ENCODE measurements at places on chromosomes 7 and 10.
A peak's percentile ranks its signal among the peaks of the same experiment; 100 is the strongest.

DNA sequence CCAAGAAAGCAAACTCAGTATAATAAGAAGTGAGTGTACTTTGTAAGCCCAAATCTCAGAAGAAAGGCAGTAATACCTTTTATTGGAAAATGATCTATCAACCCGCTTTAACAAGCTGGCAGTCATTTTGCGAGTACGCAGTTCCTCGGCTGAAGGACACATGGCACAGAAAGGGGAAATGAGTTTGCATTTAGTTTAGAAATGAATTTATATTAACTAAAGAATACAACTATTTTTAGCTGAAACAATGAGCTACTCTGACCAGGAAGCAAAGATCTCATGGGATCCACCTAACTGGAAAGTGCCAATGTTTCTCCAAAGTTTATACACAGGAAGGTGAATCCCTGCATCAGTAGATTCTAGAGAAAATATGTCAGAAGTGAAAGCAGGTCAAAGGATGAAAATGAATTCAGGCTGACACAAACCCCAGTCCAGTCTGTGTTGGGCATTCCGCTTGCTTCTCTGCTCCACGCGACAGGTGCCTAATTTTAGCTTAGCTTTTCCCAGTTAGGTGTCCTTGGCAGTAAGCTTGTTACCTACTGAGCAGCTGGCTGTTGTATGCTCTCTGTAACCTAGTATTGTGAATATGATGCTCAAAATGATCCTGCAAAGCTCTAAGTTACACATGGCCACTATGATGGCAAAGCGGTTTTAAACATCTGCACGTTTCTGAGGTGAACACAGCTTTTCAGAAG is 112.8 kb downstream of the LARP4B start:
- DNase-seq = no peak

- no peak for DNase-seq
Observed at GRCh38 chr7:114786455-114786854, 135.4 kb upstream of the MDFIC start.

DNA sequence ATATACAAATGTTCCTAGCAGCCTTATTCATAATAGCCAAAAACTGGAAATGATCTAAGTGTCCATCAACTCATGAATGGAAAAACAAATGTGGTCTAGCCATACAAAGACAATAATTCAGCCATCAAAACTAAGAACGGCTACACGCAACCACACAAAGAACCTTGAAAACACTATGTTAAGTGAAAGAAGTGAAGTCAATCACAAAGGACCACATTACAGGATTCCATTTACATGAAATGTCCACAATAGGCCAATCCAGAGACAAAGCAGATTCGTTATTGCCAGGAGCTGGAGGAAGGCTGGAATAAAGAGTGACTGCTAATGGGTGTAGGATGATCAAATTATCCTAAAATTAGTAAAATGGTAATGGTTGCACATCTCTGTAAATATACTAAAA is 21.1 kb downstream of the MKRN1 start:
- DNase-seq = no peak

DNA sequence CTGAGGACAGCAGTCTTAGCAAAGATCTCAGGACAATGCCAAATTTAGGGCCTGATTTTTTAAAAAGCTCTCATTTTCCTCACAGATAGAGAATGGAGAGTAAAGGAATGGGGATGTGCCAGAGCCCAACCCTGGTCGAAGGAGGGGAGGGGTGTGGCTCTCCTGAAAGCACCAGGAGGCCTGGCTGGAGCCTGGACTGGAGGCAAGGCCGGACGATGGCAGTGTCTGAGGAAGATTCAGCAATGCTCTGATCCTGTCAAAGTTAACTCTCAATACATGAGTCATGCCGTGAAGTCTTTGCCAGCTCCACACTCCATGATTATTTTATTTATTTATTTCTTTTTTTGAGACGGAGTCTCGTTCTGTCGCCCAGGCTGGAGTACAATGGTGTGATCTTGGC is 108.3 kb downstream of the UPF2 start:
- DNase-seq = no peak

DNA sequence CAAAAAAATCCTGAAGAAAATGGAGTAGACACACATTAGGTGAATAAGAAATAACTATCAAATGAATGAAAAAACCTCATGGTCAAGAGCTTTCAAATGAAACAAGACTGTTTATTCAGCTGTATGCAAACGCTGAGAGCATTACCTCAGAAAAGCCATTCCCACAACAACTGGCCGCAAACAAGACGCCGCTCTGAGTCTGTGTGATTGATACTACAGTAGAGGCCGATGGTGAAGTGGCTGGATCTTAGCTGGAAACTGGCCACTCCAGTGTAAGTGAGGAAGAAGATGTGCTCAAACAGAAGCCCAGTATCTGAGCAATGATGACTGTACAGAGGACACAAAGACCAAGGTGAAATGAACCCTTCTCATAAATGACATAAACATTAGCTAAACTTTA is 252.4 kb upstream of the GHITM start:
- peak; percentile 39 for DNase-seq

DNA sequence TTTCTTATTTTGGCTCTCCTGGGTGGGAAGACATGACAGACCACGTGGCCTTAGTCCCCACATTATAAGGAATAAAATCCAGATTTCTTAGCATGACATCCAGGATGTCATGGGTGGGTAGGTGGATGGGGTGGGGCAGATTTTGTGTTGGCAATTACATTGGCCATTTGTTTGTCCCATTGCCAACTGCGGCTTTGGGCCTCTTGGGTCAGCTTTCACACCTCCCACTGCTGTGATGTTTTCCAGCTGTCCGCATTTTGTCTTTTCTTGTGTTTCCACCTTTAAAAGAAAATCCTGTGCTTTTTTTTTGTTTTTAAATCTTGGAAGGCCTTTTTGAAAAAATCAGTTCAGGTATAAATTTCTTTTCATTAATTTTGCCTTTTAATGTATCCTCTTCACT is 237.0 kb downstream of the SDK1 start:
- DNase-seq = no peak

GRCh38 chr7:2843191-2843685 is 870 bp downstream of the GNA12 start:
- no peak for DNase-seq

GRCh38 chr7:152574892-152575548 is 100.9 kb downstream of the XRCC2 start:
- DNase-seq = peak; percentile 2

DNA sequence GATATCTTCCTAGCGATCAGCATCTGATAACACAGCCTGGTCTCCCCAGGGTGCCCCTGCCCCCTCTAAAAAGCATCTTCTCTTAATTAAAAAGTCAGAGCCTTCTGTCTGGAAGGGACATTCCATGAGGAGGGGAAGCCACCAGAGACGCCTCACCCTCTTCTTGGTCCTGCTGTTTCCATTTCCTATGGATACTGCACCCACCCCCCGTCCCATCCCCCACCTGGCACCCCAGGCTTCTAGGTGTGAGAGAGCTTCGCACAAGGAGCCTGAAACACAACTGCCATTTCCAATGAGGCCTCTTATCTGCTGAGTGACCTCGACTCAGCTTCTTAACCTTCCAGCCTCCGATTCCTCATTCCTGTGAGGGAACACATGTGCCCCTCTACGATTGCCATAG is 51.4 kb downstream of the COL13A1 start:
- no peak for DNase-seq

DNA sequence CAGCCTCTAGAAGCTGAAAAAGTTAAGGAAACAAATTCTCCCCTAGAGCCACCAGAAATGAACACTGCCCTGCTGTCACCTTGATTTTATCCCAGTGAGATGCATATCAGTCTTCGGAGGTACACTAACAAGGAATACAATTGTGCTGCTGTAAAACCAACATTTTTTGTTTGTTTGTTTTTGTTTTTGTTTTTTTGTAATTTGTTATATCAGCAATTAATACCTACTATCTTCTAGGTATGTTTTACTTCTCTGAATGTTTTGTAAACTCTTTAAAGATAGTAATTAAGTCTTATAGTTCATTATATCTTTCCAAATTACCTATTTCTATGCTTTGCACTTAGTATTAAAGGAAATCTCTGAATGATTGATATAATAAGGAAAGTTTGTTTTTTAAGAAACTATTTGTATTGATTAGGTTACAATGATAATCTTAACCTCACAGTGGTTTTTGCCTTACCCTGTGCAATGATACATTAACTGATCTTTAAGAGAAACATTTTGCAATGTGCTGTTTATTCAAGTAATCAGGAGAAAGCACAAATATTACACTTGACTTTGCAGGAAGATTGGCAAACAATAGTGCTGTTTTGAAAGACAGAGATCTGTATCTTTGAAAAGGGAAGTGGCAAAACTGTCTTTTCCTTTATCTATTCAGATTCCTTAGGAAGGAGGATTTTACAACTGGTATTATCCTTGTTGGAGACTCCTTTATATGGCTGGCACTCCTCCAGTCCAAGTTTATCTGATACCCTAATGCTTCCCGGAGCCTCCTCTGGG is 11.3 kb upstream of the HGF start:
- DNase-seq = no peak

DNA sequence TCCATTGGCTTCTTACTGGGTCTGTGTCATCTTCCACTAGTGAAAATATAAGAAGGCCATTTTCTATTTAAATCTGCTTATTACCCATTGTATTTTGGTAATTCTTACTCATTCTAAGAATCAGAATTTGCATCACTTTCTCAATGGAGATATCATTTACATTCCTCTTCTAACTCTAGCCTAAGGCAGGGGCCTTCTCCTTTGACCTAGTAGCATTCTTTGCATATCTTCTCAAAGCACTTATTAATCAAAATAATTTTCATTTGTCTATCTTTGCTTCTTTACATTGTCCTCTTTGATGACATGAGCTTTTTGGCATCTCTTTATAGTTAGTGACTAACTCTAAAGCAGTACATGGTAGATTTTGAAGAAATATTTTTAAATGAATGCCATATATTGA is 400.9 kb upstream of the SEMA3D start:
- no peak for DNase-seq

DNA sequence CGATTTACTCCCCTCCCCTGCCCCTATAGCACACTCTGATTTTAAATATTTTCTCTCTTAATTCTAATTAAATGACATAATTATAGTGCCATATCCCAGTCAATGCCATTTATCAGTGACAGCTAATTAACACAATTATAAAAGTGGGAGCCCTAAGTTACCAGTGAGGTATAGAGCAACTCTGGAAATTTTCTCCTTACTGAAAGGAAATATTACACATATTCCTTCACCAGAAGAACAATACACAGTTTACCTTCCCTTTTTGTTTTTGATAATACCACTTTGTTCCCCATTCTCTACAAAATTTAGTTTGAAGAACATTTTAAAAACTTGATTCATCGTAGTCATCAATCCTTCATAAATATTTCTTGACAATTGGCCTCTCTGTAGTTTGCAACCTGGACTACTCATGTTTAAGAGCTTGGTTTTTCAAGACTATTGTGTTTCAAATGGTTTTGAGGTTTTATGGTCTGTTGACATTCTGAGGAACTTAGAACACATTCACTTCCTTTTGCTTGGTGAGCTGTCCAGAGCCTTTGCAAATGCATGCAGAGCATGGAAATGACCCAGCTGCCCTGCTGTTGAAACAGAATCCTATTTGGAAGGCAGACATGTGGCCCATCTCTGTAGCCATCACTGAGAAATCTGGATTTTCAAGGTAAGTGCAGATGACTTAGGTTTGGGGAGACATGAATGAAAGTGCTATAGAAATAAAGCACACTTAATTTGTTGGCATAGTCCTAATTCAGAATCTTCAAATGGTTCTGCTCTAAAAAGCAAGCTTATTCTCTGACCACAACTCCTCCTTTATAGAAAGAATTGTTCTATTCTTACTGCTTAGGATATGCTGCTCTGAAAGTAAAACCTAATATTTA is at the start of gene GPR141:
GPR141 (plus strand) TSS at position 521 of the 875 bp plus-strand sequence. CDS start 56,628 bp downstream, outside the sequence.
- DNase-seq = no peak

DNA sequence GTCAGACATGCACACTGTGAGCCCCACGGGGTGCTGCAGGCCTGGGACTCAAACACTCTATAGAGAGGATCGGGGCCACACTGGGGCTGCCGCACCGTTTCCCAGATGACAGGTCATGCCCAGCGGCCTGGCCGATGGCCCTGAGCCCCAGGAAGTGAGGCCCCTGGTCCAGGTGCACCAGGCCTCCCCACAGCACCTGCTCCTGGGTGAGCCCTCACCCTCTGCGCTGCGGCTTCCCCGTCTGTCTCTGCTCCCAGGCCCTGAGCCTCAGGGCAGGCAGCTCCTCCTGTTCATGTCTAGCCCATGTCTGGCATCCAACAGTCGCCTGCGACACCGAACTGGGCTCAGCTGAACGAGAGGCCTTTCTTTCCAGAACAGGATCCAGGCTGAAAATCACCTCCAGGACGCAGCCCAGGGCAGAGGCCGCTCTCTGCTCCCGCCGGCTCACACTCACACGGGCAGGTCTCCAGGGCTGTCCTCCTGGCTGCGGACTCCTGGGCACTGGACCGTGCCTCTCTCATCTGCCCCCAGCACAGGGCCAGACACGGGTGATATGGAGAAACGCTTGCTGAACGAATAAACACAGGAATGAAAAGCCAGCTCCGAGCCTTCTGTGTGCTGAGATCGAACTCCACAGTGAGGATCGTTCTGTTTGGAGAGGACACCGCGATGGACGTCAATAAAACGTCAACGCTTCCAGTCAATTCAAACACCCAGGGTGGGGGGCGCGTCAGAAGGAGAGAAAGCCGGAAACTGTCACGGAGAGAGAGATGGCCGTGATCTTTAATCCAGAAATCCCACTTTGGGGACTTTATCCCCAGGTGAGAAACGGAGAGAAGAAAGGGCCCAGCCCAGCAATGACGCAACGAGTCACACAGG is 202.4 kb downstream of the ELFN1 start:
- no peak for DNase-seq

DNA sequence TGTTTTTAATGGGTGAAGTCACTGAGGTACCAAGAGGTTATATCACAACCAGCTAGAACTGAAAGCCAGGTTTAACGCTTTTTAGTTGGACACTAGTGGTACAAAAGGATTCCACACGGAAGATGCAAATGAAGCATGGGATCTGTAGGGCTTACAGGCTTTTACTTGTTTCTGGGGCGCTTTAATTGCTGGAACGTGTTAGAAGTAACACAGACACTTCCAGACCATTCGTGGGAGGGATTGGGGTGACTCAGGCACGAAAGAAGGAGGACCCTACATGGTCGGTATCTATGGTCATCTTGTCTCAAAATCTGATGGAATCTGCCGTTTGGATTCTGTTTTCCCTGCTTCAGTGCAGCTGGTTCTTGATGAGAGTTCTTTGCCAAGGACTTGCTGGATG is 1.0 kb downstream of the YKT6 start:
- no peak for DNase-seq

GRCh38 chr7:74143383-74143782 is 30.8 kb upstream of the EIF4H start:
- DNase-seq = no peak

DNA sequence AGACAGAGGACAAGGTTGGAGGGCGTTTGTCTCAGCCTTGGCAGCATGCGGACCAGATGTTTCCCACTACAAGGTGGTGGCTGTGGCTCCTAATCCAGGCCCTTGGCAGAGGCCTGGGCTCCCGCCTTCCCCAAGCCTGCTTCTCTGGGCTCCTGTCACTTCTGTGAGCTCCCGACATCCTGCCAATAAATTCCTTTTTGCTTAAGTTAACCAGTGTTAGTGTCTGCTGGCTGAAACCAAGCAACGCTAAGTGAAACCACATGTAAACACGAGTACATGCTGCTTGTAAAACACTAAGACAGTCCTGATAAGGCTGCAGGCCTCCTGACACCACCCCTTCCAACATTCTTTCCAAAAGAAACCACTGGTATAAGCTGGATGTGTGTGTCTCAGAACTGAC is 263.6 kb upstream of the ZMIZ1 start:
- DNase-seq = peak; percentile 23

All from DMS79 (cell line).